ENCODE measurements at places on chromosomes 1 and 21. TPM values are rescaled to one million over a fixed set of nuclear protein-coding genes. Genes with fewer than 3 reads are reported as not detected.

Gene GSTM1
- total RNA-seq, result 17.0 TPM

Gene MPL
- not detected for total RNA-seq

Gene NLRP3
- total RNA-seq, result 10.3 TPM

- no peak for DNase-seq
These were observed 10.4 kb downstream of the TEX38 start for GRCh38 chr1:46682064-46682463.

- DNase-seq, result peak; percentile 89
These were observed 41.8 kb upstream of the CAMTA1 start for GRCh38 chr1:6743189-6744101.

- no peak for DNase-seq
These were observed 395.4 kb downstream of the RRAGC start for GRCh38 chr1:38464071-38464661.

- no peak for DNase-seq
These were observed 5.2 kb upstream of the TARBP1 start for GRCh38 chr1:234484218-234484617.

- DNase-seq, result no peak
These were observed 41.4 kb upstream of the PLA2G2C start for GRCh38 chr1:20227704-20228103.

- peak; percentile 74 for DNase-seq
These were observed 5.1 kb downstream of the FCRL2 start for GRCh38 chr1:157771661-157772425.

DNA sequence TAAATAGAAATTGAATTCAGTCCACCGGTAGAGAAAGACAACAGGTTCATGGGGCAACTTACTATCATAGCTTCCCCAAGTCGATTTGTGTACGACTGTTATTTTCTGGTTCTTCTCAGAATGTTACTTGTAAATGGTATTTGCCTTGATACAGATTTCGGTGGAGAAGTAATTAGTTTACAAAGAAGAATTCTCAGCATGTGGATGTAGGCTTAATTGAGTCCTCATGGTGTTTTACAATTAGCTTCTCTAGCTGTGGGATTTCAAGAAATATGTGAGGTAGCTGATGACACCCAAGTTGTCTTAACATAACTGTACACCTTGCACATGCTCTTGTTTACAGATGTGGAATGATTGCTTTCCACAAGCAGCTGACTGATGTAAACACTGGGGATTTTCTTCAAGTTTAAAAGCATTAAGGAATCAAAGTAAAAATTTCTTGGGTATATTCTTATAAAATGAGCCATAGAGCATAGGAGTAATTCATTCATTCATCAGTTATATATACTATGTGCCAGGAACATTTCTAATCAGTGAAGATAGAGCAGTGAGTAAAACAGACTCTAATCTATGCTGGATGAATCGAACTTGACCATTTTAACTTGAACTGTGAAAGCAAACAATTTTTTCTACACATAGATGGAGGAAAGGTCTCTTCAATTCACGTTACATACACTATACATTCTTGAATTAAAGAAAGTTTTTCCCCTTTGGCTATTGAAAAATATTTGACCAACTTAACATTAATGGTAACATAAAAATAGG, 1.4 kb downstream of the MACO1 start:
- DNase-seq, result no peak

DNA sequence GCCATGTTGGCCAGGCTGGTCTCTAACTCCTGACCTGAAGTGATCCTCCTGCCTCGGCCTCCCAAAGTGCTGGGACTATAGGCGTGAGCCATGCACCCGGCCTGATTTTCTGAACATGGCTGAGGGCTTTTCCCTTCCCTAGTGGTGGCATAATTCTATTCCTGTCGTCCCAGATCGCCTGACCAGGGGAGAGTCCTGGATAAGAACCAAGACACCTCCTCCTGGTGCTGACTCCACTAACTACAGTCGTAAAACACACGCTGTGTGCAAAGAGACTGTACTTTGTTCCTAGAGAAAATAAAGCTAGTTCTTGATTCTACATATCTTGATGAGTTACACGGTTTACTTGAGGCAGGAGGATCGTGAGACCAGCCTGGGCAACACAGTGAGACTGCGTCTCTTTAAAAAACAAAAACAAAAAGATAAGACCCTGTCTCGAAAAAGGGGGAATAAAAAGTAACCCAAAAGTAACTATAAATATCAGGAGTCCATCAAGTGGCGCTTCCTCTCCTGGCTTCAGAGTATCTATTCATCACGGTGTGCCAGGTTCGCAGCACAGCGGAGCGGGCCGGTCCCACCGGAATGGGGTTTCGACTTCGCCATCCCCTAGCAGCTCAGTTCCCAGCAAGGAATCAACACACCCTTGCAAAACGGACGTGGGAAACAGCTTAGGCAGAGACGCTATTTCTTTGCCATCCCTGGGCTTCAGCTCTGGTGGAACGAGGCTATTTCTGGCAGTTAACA, 973 bp downstream of the SDF4 start:
- DNase-seq, result peak; percentile 48

DNA sequence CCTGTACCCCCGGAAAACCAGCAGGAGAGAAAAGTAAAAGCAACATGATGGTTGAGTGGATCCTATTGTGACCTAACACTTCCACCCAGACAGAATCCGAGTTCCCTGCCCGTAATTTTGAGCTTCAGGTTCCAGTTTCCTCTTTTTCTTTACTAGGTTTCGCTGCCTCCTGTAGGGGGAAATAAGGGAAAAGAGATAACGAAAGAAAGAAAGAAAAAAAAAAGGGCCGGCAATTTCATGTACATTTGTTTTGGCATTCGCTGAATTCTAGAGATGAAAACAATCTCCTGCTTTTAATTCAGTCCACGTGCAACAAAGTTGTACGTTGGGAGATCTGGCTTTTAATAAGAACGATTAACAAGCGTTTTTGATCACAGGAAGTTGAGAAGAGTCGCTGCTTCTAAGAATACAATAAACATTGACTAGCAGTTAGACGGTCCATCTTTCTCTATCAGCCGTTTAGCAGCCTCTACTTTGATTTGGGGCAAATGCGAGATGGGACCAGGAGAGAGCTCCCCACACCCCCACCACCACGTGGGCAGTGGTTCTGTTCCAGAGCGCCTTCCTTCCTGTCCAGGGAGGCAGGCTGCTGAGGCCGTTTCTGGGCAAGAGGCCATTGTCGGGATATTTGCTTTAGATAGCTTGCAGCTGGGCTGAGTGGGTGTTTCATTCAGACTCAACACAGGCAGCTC, 155.9 kb upstream of the RUNX1 start:
- no peak for DNase-seq

GRCh38 chr1:7247158-7247557, 461.9 kb downstream of the CAMTA1 start:
- no peak for DNase-seq

DNA sequence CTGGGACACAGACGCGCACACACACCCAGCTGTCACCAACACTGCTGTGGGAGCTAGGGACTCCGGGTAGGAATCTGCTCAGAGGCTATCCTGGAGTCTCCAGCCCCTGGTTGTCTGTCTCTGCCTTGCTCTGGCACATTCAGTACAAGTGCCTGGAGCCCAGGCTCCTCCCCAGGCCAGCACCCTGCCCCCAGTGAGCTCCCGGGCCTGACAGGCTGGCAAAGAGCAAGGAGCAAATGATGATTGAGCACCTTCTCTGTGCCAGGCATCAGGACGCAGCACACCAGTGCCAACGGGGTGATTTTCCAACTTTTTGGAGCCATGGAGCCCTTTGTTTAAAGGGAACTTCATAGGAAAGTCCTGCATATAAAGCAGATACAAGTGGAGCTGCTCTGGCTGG, 6.5 kb downstream of the CNTN2 start:
- no peak for DNase-seq

GRCh38 chr1:160159846-160160245, 8.4 kb downstream of the ATP1A4 start:
- DNase-seq, result no peak
